ENCODE measurements at places on chromosomes 7 and 10.

GRCh38 chr7:90551036-90551435, 45.1 kb upstream of the CDK14 start:
- DNase-seq = no peak

DNA sequence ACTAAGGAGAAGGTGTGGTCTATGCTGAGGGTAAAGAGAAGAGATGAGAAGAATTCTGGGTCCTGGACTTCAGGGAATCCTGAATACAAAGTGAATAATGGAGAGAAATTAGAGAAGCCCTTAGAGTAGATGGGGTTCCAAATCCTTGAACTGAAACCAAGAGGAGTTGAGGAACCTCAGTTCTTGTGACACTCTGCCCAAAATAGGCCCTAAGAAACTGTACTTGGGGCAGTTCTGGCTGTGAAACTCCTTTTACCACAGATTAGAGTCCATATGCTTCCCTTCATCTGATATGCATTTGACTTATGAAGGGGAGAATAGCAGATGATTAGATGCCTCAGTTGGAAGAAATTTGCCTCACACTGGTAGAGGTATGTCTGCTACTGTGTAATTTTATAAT, 19.0 kb downstream of the TES start:
- DNase-seq = no peak

DNA sequence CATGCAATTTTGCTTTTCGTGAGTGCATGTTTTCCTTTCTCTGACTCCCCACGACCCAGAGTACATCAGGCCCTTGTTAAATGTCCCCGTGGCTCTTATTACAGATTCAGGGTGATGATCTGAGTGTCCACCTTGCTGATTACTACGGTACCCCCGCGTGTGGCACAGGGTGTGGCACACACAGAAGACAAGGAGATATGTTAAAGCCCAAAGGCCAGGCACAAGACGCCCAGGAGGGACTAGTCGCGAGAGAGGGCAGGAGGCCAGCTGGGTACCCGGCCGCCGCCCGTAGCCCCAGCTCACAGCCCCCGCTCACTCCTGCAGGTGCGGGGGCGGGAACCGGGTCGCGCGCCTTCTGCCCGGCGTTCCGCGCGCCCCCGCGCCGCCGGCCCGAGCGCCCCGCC, 281 bp upstream of the EXOC6 start:
- no peak for DNase-seq

- no peak for DNase-seq
These were observed 60.2 kb upstream of the MKRN1 start for GRCh38 chr7:140539461-140539860.

DNA sequence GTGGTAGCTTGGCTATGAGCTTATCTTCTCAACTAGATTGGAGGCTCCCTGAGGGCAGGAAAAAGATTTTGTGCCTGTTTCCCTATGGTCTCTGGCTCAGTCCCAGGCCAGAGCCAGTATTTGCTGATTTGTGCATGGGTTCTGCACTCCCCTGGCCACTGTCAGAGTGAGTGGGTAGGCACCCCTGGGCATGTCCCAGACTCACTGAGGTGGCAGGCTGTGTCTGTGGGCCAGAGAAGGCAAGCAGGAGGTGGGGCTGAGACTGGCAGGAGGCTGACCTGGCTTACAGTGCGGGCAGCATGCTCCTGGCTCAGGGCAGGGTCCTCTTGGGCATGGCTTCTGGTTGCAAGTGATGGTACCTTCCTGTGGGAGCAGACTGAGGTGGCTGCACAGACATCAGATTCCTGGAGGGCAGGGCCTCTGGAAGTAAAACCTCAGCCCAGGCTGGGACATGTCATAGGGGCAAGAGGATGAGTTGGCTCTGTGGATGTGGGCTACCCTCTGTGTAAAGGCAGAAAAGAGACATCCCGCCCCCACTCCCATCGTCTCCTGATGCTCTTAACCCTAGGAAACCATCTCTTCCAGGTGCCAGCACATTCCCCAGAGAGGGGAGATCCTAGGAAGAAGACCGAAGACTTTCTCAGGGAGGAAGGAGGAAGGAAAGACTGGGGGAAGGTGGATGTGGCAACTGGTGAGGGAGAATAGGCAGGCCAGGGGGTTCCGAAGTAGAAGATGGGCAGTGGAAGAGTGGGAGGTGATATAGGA, 4.3 kb downstream of the KCP start:
- no peak for DNase-seq

DNA sequence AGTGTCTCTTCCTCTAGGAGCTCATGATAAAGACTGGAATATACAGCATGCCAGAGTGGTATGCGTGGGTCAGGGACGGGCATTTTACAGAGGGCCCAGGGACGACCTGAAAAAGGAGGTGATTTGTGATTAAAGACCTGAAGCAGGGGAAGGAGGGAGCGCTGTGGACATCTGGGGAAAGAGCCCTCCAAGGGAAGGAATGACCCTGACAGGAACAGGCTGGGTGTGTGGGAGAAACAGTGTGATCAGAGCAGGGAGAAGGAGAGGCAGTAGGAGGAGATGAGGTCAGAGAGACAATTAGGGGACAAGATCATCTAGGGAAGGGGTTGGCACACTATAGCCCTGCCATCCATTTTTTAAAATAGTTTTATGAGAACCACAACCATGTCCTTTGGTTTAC, 3.4 kb upstream of the RASSF4 start:
- DNase-seq = no peak

GRCh38 chr10:12041766-12042408, 722 bp downstream of the UPF2 start:
- DNase-seq = peak; percentile 43

DNA sequence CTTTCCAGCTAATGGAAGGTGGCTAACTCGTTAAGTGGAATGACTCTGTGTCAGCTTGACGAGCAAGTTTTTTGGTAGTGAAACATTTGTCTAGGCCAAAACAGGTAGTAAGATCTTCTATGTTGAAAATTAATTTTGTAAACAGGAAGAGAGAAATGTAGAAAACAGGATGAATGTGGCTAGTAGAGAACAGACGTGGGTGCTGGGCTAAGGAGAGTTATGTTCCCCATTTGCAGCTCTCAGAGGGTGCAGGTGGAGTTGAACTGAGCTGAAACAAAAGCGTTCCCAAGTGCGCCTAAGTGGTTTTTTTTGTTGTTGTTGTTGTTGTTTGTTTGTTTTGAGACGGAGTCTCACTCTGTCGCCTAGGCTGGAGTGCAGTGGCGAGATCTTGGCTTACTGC, 59.5 kb upstream of the SRPK2 start:
- no peak for DNase-seq

DNA sequence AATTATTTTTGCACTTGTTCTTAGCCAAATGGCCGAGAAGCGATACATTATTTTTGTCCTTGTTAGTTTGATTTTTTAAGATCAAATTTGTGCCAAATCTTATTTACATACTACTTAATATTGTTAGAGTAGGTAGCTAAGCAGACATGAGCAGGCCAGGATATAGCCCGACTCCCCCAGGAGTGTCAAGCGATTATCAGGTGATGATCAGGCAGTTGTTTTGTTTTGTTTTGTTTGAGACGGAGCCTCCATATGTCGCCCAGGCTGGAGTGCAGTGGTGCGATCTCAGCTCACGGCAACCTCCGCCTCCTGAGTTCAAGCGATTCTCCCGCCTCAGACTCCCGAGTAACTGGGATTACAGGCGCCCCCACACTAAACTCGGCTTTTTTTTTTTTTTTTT, 71.1 kb downstream of the LYZL2 start:
- no peak for DNase-seq

DNA sequence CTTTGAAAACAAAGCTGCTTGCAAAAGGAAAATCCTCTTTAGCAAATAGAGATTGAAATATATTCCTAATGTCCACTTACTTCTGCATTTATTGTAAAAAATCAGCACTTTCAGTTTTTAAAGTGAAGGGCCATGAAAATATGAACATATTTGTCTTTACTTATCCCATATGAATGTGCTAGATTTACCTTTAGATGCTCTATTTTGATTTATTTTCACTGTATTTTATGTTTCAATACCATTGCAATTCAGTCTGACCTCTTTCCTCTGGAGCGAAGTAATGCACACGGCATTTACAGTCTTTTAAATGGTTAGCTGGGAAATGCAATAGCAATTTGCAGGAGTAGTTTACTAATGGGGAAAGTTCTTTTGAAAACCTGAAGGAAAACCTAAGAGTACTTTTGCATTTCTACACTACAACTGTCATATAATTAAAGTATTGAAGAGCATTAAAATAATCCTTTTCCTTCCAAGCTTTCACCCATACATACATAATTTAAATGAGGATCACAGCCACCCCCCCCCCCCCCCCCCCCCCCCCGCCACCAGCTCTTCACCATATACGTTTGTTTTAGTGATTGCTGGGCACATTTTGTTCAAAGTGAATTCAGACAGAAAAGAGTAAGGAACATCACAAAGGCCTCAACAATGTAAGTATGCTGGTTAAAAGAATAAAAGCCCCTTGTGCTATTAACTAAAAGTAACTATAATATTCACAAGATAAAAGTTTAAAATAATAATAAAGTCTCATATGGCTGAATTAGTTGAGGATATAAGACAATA, 3.5 kb downstream of the SKIDA1 start:
- no peak for DNase-seq

DNA sequence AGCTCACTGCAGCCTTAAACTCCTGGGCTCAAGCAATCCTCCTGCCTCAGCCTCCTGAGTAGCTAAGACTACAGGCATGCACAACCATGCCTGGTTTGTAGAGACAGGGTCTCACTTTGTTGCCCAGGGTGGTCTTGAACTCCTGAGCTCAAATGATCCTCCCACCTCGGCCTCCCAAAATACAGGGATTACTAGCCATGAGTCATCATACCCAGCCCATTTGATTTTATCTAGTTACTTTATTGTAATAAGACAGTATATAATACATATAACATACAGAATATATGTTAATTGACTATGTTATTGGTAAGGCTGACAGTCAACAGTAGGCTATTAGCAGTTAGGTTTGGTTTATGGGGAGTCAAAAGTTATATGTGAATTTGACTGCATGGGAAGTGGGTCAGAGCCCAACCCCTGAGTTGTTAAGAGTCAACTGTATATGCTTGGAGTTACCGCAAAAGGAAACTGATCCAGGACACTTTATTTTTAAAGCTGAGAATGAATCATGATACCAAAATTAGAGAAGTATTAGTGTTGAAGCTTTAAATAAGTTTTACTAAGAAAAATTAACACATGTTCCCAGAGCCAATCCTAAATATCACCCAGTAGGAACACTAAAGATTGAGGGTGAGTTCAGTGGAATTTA, 20.7 kb upstream of the KMT2E start:
- DNase-seq = no peak

- no peak for DNase-seq
These were observed 482 bp downstream of the CCDC6 start for GRCh38 chr10:59905731-59906416.

DNA sequence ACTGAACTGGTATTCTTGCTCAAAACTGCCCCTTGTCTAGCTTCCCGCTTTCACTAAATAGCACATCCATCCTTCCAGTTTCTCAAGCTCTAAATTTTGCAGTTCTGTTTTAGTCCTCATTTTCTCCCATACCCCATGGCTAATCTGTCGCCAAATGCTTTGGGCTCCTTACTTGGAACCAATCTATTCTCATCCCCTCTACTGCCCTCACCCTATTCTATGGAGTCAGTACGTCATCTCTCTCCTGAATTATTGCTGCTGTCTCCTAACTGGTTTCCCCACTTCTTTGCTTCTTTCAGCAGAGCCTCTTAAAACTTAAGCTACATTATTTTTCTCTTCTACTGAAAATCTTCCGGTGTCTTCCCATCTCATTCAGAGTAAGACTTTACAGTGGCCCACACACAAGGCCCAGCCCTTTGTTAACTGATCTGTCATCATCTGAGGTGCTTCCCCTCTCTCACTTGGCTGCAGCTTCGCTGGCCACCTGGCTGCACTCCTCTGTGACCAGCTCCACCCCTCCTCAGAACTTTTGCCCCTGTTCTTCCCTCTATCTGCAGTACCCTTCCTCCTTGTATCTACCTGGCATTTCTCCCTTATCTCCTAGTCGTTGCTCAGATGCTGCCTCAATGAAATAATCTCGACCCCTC, 9.9 kb downstream of the STARD3NL start:
- DNase-seq = no peak

- DNase-seq = no peak
These were observed 15.0 kb downstream of the CYP17A1 start for GRCh38 chr10:102822222-102822621.

GRCh38 chr7:134935701-134936100, 50.6 kb upstream of the AGBL3 start:
- no peak for DNase-seq

GRCh38 chr10:7512487-7512886, 101.7 kb upstream of the SFMBT2 start:
- no peak for DNase-seq

- no peak for DNase-seq
These were observed 146.0 kb downstream of the TNS3 start for GRCh38 chr7:47435889-47436312.

- no peak for DNase-seq
These were observed 41.5 kb downstream of the PSPH start for GRCh38 chr7:56009695-56010094.

- DNase-seq = no peak
These were observed 10.9 kb downstream of the TMEM72 start for GRCh38 chr10:44922021-44922420.

- DNase-seq = no peak
These were observed 92.7 kb upstream of the RET start for GRCh38 chr10:42984035-42984610.

DNA sequence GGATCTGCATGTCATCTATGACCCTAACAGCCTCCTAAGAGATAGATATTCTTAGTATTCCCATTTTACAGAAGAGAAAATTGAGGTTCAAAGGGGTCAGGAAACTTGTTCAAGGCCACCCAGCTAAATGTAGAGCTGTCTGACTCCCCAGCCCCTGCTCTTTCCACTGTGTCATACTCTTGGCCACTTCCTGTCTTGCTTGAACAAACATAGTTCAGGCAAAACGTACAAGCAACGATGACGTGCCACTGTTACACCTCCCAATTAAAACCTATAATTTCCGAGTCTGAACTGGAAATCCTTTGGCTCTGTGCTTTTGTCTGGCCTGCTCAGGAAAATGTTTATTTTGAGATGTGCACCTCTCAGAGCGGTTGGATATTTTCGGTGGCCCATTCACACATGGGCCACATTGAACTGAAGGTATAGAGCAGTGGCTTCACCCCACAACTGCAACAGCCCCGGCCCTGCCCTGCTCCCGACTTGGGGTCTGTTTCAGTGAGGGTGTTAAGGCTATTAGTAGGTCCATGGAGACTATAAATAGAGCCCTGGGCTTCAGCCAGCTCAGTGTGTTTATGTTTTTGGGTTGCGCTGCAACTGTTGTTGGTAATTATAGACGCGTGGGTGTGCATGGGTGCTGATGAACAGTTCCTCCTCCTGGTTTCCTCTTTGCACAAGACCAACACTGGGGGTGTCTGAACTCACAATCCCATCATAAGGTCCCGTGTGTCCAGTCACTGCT, 172.3 kb upstream of the ADO start:
- no peak for DNase-seq

- DNase-seq = no peak
These were observed 80.1 kb downstream of the SVIL start for GRCh38 chr10:29554660-29555059.

GRCh38 chr7:80027611-80028173, 106.9 kb upstream of the GNAI1 start:
- DNase-seq = no peak

- DNase-seq = no peak
These were observed 91.7 kb upstream of the ADCY1 start for GRCh38 chr7:45482451-45482850.

GRCh38 chr10:124294811-124295770, 123.6 kb downstream of the OAT start:
- no peak for DNase-seq

GRCh38 chr10:100791369-100792058, 46.1 kb downstream of the PAX2 start:
- DNase-seq = no peak

All from KG1 (cell line).